ENCODE measurements at places on chromosomes 3 and 15.

DNA sequence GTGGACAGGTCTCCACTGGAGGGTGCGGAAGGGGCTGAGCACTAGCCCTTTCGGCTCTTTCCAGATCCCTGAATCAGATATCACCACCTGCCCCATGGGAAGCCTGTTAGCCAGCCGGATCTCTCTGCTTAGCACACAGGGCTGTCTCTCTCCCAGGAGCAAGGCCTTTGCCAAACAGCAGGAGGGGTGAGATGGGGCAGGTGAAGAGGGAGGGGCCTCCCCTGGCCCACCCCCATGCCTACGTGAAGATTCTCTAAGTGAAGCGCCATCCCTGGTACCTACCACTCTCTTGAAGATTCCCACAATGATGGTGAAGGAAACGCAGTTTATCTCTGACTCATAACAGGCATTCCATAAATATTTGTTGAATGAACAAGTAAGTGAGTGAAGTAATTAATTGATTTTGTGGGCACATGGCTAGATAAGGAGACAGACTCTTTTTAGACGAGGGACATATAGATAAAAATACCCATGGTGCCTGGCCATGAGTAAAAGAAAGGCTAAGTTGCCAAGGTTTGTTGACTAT is 19.6 kb upstream of the HCN4 start:
- no peak for DNase-seq

GRCh38 chr3:70176224-70176623 is 136.2 kb downstream of the MDFIC2 start:
- no peak for DNase-seq

DNA sequence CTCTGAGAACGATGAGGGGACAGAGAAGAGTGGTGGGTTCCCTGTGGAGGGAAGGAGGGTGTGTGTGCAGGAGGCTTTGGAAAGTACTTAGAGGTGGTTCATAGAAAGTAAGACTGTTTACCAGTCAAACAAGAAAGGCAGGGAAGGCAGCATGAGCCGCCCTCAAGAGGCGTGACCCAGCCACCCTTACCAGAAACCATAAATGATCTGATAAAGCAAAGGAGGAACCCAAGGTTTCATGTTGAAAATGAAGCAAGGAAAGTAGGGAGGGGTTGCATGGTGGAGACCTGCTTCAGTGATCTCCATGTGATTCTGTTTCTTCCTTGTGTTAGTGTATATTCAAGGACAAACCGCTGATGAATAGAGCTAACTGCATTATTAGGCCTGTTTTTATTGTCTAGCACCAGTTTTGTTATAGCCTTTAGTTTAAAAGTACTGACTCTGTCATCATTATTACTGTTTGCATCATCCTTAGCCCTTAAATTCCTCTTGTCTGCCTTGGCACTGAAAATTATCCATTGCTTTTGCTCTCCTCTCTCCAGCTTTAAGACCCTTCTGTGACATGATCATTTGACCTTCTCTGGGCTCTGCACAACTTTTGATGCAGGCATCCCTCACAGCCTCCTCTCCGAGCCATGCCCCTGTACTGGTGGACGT is 96.1 kb downstream of the STAC start:
- DNase-seq = no peak

GRCh38 chr15:66830823-66831222 is 128.8 kb downstream of the SMAD6 start:
- DNase-seq = no peak

GRCh38 chr3:18868911-18869689 is 279.2 kb upstream of the KCNH8 start:
- no peak for DNase-seq

DNA sequence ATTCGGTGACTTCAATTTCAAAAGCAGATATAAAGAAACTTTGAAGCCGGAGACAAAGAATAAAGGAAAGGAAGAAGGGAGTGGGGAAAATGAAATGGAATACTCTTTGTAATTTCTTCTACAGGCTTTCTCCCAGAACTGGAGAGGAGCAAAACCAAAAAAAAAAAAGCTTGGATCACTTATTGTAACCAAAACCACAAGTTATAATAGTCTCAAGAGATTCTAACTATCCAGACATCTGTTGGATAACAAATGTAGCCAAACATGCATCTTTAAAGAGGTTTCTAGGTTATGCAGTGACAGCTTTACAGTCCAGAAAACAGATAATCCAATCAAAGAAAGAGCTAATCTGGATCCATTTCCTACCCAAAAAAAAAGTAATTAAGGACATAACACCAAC is 36.2 kb downstream of the VGLL3 start:
- DNase-seq = peak; percentile 79

DNA sequence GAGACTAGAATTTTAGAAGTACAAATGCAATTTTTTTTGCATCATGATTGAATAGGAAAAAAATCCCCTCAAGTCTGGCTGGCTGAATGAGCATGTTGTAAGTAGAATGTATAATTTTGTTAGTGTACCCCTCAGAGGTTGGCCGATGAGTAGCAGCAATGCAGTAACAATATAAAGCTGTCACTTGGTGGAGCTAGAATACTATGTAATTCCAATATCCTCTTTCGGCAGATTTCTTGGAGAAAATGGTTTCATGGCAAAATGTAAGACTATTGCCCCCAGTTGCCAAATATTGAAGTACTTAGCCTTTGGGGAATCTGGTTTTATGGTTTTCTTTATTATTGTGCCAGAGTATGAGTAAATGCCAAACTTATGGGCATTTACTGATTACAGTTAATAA is 39.8 kb upstream of the SGO1 start:
- peak; percentile 29 for DNase-seq

GRCh38 chr3:49174397-49174985 is 3.1 kb downstream of the KLHDC8B start:
- DNase-seq = no peak

DNA sequence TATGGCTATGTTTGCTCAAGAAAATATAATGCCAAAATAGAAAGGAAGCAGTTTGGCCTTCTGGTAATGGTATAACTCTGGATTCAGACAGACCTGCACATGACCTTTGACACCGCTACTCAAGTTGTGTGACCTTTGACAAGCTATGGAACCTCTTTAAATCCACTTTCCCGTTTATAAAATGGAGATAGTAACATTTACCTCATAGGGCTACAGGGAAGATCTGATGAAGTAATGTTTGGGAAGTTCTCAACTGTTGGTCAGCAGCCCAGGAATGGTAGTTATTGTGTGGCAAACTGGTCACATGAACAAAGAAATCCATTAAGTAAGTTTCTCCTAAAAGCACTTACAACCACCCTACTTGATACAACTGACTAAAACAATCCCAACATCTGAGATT is 95.1 kb upstream of the PHLDB2 start:
- DNase-seq = no peak

GRCh38 chr3:36969540-36970432 is 23.1 kb downstream of the EPM2AIP1 start:
- DNase-seq = peak; percentile 71

- no peak for DNase-seq
These were observed 87.6 kb upstream of the LRIG1 start for GRCh38 chr3:66588340-66588847.

- DNase-seq = no peak
These were observed 46.2 kb upstream of the AKAP13 start for GRCh38 chr15:85334241-85334640.

GRCh38 chr3:147113293-147114044 is 292.9 kb downstream of the ZIC4 start:
- no peak for DNase-seq

GRCh38 chr3:139106013-139106932 is 61.6 kb upstream of the PRR23C start:
- no peak for DNase-seq

GRCh38 chr3:141928631-141929270 is 52.3 kb downstream of the ATP1B3 start:
- no peak for DNase-seq

GRCh38 chr15:23616536-23616935 is 31.1 kb downstream of the MAGEL2 start:
- DNase-seq = no peak

DNA sequence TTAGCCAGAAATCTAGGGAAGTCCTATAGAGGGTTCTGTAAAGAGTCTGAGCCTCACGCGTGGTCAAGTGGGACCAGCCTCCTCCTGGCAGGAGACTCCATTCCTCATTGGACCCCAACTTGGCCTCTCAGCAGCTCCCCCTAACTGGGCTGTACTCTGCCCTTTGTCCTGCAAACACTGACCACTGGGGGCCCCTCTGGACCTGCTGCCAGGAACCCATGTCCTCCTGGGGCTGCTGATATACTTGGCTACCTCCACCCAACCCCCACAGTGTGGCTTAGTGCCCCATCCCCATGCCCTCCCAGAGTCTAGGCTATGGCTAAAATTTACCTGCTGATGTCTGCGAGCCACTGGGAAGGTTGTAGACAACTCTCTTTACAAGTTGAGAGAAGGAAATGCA is 62.7 kb downstream of the UBP1 start:
- no peak for DNase-seq

DNA sequence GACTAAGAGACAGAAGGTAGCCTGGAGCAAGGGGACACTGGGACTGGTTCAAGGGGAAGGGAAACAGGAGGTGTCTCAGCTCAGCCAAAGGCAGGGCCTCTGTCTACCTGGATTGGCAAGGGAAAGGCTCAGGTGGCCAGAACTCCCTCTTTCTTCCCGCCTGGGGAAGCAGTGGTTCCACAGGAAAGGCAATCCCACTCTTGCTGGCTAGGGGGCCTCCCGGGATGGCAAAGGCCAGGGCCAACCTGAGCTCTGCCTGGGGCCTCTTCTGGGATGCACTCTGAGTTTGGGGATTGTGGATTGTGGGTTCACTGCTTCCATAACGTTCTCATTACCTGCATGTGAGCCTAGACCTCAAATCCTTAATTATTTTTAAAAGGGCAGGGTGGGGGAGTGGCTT is 13.0 kb upstream of the PARP6 start:
- DNase-seq = no peak

- DNase-seq = no peak
These were observed 18.4 kb upstream of the MCF2L2 start for GRCh38 chr3:183446838-183447205.
